ENCODE measurements at places on chromosomes 3 and 15.

- DNase-seq, result no peak
Observed at GRCh38 chr15:29437888-29438702, 168.5 kb upstream of the NSMCE3 start.

- DNase-seq, result no peak
Observed at GRCh38 chr3:49804141-49805041, 1.3 kb downstream of the INKA1 start.

GRCh38 chr15:73052653-73053397, 562 bp downstream of the NEO1 start:
- DNase-seq, result no peak

GRCh38 chr15:100721758-100722550, 119.6 kb downstream of the ASB7 start:
- DNase-seq, result no peak

DNA sequence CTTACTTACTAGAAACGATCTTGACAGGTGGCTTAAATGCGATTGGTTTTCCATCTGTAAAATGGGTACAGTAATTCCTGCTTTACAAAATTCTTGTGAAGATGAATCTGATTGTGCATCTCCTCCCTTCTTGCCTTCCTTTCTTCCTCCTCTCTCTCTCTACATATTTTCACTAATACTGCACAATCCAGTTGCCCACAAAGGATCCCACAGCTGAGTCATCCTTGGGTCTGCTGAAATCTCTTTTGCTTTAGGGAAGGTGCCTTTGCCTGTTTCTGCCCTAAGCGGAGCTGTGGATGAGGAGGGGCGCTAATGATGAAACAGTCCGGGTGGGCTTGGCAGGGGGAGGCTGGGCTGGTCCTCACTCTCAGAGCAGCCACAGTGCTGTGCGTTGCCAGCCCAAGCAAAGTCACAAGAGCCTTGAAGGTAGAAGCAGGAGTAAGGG, 46.1 kb downstream of the AMOTL2 start:
- no peak for DNase-seq

DNA sequence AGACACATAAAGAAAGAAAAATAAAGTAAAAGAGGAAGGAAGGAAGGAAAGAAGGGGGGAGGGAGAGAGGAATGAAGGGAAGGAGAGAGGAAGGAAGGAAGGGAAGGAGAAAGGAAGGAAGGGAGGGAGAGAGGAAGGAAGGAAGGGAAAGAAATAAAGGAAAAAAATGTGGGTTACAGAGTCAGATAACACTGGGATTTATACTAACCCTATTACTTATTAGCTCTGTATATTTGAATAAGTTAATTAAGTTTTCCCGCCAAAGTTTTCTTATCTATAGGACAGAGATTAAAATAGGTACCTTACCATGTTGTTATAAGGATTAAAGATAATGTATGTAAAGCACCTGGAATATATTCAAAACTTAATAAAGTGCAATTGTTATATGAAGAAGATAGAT, 439.3 kb upstream of the KCNMB2 start:
- DNase-seq, result no peak

GRCh38 chr3:77247817-77248216, 207.9 kb downstream of the ROBO2 start:
- no peak for DNase-seq

DNA sequence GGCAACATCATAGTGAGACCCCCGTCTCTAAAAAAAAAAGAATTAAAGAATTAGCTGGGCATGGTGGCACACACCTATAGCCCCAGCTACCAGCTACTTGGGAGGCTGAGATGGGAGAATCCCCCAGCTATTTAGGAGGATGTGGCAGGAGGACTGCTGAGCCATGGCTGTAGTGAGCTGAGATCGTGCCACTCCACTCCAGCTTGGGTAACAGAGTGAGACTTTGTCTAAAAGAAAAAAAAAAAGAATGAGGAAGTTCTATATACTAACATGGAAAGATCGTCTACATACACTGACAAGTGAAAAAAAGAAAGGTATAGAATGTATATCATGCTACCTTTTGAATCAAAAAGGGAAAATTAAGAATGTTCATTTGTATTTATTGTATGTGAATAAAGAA, 83.9 kb upstream of the CDAN1 start:
- no peak for DNase-seq

- DNase-seq, result no peak
Observed at GRCh38 chr15:39381517-39381916, 199.4 kb upstream of the THBS1 start.

- DNase-seq, result no peak
Observed at GRCh38 chr3:167330993-167331785, 48.9 kb downstream of the ZBBX start.

DNA sequence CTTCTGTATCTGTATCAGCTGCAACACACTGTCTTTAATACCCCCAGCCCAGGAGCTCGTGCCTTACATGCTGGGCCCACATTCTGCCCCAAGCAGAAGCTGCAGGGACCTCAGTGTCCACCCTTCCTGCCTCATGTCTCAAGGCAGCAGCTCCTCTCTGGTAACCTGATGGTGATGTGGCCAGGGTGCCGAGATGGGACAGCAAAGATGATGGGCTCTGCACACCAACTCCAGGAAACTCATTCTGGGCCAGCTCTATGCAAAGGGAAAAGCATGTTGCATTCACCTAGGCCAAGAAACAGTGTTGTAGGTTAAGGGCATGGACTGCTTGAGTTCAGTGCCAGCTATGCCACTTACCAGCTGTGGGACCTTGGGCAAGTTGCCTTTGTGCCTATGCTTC, 79.5 kb upstream of the PRR23C start:
- DNase-seq, result no peak

- no peak for DNase-seq
Observed at GRCh38 chr15:98683831-98684230, 35.5 kb downstream of the IGF1R start.

GRCh38 chr3:80542456-80542855, 774.7 kb upstream of the ROBO1 start:
- no peak for DNase-seq

- no peak for DNase-seq
Observed at GRCh38 chr15:83926116-83926515, 272.2 kb downstream of the ADAMTSL3 start.

DNA sequence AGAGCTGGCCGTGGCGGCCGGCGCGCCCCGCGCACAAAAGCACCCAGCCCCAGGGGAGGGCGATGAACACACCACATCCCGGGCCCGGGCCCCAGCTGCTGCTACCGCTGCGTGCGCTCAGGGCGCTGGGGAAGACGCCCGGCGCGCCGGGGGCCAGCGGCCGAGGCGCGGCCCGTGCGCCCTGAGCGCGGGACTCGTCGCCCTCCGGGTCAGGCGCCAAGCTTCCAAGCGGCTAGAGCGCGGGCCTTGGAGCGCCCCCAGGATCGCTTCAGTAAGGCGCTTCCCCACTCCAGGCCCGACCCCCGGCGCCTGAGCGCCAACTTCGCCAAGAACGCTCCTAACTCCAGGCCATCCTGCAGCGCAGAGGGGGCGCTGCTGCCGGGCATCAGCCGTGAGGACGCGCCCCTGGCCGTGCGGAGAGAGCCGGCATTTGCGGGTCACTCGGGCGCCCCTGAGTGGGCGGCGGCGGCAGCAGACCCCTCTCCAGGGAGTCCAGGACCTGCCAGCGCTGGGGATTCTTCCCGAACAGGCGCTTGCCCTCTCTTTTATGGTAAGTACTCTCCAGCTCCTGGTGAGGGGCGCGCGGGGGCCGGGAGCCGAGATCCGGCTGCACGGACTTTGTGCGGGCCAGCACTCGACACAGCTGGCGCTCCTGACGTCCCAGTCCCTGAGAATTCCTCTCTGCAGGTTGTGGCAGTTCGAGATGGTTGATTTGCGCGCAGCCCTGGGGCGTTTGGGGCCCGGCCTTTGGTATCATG, 475 bp downstream of the SPSB4 start:
- DNase-seq, result no peak

GRCh38 chr3:138941259-138941885, 5.6 kb downstream of the FOXL2 start:
- no peak for DNase-seq

DNA sequence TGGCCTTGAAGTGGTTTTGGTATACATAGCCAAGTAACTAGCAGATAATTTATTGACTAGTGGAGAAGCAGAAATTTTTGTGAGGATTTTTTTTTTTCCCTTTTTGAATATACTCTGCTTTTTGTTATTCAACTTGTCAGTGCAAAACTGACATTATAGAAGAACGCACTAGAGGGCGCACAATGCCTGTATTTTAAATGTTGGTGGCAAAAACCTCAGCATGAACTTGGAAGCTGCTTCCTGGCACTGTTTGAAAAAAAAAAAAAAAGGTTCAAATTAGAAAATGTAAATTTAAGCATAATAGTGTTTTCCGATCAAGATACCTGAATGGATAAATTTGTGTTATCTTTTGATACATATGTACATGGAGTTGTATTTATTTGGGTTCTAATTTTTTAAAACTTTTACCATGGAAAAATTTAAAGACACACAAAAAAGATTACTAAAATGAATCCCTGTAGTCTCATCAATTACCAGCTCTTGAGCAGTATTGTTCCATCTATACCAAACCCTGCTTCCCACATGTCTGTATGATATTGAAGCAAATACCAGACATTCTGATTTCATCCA, 56.0 kb downstream of the SLC25A26 start:
- peak; percentile 30 for DNase-seq

GRCh38 chr15:85718981-85719380, 75.7 kb downstream of the KLHL25 start:
- DNase-seq, result no peak

DNA sequence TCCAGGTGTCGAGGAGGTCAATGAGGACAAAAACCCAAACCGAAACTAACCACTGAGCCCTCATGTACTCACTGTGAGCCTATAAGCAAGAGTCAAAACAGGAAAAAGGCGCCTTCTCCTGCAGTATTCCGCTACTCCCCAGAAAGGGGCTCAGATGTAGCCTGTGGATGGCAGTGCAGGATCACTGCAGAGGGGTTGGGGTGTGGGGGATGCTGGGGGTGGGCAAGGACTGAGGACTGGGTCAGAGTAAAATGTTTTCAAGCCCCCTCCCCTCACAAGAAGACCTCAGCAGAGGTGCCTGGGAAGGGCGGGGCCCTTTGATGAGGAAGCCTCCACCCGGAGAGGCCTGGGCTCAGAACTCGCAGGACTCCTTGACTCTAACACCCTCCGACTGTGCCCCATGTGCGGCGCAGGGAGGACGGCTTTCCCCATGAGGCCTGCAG, 170.1 kb downstream of the OSBPL10 start:
- no peak for DNase-seq

DNA sequence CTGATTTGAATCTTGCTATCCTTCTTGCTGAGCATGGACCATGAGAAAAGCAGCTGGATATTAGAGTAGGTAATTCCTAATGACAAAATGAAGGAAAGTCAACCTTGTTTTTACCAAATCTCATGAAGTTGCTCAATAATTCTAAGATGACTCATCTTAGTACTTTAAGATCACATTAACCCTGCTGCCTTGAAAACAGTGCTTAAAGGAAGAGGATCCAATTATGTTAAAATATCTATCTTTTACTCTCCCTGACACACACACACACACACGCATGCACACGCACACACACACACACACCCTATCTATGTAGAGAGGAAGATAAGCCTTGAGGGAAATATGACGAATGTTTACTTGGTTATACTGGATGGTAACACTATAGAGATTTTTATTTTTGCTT, 16.0 kb upstream of the MYO1E start:
- DNase-seq, result no peak

DNA sequence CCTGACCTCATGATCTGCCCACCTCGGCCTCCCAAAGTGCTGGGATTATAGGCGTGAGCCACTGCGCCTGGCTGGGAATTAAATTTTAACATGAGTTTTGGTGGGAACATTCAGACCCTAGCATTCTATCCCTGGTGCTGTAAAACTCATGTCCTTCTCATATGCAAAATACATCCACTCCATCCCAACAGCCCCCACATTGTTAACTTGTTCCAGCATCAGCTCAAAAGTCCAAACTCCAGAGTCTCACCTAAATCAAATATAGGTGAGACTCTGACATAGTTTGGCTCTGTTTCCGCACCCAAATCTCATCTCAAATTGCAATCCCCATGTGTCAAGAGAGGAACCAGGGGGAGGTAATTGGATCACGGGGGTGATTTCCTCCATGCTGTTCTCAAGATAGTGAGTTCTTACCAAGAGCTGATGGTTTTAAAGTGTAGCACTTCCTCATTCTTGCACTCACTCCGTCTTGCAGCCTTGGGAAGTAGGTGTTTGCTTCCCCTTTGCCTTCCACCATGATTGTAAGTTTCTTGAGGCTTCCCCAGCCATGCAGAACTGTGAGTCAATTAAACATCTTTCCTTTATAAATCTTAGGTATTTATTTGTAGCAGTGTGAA, 96.2 kb upstream of the PLCL2 start:
- no peak for DNase-seq

DNA sequence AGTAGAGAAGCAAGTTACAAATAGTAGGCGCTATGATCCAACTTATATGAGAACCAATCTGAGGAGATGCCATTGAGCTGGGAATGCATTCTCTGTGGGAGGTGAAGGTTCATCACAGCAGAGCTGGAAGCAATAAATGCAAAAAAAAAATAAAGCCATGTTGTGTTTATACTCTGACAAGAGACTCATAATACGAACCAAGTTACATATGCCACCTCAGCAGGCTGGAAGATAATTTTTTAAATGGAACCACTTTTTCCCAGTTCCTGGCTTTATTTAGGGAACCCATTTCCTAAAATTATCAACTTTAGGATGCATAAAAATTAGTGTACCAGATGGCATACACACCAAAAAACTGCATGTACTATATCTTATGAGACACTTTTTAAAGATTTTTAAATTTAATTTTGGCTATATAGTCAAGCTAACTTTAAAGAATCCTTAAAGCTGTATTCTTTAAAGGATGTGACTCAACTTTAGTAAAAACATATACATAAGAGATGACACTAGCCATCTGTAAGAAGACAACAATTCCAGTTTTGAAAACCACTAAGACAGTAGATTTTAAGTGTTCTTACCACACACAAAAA, 23.6 kb upstream of the SETMAR start:
- no peak for DNase-seq

DNA sequence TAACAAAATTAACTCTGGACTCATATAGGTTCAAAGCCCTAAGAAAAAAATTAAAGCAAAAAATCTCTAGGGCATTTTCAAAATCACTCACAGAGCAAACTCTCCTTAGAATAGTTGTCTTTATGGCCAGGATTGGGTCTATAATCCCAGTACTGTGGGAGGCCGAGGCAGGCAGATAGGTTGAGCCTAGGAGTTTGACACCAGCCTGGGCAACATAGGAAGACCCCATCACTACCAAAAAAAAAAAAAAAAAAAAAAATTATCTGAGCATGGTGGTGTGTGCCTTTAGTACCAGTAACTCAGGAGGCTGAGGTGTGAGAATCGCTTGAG, 378.1 kb upstream of the TGFBR2 start:
- DNase-seq, result no peak

DNA sequence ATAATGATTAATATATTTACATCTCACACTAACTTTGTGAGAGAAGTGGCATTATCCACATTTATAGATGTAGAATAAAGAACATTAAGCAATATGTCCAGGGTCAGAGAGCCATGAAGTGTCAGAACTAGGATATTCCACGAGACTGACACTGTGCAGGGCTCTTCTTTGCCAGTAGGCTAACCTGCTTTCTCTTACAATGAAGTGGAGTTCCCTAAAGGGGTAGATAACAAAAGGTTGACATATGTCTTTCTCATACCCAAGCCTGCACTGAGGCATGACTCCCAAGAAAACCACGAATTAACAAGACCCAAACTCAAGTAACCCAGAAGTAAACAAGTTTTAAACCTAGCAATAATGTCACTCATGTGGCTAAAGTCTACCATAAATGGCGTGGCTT, 191.5 kb upstream of the SLC2A2 start:
- no peak for DNase-seq
